ENCODE measurements at places on chromosomes 5 and 9.

- peak; percentile 98 for DNase-seq
Observed at GRCh38 chr5:2751592-2752021, at the start of gene IRX2. IRX2 (minus strand) TSS chr5:2751677; CDS start chr5:2751413, 264 bp downstream.

GRCh38 chr9:88759364-88759763 is 224.4 kb downstream of the NXNL2 start:
- DNase-seq = no peak

DNA sequence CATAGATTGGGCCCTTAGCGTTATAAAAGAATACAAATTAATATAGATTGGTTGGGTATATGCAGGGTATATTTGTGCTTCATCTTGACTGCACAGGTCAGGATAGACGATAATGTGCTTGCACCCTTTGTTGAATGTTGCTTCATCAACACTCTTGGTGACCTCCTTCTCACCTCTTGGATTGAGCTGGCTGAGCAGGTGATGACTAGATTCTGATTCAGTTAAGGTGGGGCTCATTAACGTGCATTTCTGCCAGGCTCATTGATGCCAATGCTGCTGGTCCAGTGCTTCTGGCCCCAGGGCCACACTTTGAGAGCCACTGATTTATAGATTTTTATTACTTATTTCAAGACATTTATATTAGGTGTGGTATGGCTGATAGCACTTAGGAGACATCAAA is 27.7 kb downstream of the PCSK5 start:
- DNase-seq = no peak

DNA sequence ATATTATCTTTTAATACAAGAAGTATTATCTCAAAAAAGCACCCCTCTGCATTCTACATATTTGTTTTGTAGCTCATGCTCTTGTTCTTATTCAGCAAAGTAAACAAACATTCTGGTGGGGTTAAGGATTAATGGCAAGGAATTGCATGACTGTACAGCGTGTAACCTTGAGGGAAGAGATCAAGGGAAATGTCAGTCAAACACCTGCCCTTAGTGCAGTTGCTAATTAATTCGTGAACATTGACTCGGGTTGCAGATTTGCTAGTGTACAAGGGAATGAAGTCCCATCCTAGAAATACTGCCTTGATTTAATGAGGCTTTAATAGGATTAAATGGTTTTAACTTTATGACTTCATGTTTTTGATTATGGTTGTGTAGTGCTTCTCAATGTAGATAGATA is 1758.1 kb downstream of the MAT2B start:
- DNase-seq = no peak

DNA sequence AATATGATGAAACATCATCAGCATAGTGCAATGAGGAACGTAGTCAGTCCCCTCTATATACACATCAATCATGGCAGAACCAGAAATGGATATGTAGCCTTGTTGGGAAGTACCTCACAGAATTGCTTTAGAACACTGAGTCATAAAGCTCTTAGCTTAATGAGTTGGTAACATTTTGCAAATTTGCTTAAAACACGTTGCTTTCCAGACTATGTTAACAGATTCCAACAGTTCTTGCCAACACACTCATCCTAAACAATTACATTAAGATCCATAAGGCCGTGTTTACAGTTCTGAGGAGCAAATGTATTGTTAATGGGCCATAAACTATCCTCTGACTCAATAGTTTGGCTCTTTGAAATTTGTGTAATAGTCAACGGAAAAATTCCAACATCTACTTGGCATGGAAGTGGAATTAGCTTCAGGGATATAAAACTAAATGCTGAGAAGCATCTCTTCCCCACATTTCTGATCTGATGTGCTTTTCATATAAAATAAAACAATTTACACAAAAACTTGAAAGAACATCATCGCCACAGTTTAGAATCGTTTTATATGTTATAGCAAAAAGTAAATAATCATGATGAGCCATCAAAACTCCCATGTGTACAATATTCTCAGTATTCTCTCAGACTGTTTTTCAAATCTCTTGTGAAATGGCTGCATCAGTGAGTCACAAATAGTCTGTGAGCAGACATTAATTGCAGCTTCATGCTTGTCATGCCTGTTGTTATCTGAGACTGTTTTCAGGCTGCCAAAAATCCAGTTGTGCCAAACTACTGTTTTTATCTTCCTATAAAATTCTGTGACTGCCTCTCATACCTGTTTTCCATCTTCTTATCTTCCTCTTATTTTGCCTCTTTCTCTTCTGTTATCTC is 291.9 kb downstream of the COX7C start:
- DNase-seq = no peak

DNA sequence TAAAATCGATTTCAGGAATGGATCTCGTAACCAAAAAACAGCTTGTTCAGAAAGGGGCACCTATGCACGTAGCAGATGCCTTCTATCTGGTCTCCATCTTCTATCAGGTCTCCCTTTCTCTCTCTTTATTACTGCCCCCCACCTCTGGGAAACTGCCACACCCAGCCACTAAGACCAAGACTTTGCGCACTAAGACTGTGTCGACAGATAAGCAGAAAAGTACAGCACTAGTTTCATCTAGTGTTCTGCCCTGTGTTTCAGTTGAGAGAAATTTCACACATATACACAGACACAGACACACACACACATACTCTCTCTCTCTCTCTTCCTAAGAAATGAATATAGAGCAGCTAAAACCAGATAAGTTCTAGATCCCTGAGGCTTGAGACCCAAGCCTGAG is 210.1 kb upstream of the MAP3K1 start:
- DNase-seq = no peak

- DNase-seq = no peak
Observed at GRCh38 chr5:36360307-36360706, 58.6 kb upstream of the RANBP3L start.

DNA sequence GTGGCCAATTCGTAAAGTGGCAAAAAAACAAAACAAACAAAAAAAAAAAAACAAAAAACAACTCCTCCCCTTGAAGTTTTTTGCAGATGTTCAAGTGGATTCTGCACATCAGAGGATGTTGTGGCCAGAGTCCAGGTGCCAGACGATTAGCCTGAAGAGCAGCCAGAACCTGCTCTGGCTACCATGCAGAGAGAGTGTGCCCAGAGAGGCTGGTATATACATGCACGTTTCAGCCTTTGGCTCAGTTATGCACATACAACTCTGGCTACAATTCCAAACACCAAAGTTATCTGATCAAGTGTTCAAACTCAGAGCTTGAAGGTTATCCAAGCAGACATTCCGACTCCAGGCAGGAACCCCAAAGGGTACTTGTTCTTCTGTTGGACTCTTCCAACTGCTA is 34.7 kb downstream of the GGTA1 start:
- DNase-seq = no peak

DNA sequence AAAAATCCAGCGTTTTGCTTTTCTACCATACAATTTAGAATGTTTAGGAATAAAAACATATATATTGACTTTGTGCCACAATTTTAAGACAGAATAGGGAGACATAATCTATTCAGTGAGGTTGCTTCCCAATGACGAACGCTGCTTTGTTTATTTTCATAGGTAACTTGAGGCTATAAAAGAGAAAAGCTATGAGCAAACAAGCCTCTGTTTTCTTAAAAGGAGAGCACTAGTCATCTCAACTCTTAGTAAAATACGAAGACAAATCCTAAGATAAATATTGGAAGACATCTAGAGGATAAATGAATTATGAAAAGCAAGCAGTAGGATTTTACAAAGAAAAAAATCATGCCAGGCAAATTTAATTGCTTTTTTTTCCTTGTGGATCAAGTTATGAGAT is 363.6 kb downstream of the ANXA1 start:
- DNase-seq = peak; percentile 11

- DNase-seq = no peak
Observed at GRCh38 chr5:177448244-177448950, 1.8 kb downstream of the PRR7 start.

DNA sequence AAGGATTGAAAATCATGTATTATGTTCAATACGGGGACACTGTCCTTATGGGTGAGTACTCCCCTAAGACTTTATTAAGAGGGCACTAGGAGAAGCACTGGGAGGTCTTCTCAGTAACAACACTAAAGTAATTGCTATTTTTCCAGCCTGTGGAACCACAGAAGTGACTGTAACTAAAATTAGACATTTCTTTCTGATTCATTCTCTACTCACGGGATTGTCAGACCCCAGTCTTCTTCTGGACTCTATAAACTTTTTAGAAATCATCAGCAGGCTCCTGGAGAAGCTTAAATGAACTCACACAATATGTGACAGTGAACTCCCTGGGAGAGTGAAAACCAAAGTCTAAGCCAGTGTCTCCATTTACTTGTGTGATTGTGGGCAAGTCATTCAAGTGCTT is 14.5 kb downstream of the TLR4 start:
- no peak for DNase-seq

GRCh38 chr9:107929443-107929842 is 439.9 kb upstream of the KLF4 start:
- no peak for DNase-seq

DNA sequence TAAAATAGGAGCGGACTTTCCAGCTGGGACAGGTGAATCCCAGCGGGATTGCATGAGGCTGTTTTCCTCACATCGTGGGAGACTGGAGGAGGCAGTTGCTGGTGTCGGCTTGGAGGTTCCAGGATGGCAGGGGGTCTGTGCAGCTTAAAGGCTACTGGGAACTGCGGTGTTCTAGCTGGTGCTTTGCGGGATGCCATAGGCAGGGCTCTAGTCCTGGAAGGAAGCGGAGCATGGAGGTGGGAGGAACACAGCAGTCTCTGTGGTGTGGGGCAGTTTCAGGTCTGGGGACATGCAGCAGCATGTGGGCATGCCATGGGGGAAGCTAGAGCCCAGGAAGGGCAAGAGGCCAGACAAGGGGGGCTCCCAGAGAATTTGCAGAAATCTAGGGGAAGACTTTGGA is 141.5 kb downstream of the NSG2 start:
- no peak for DNase-seq

- DNase-seq = no peak
Observed at GRCh38 chr5:172807766-172808311, 26.2 kb upstream of the ERGIC1 start.

GRCh38 chr5:160628619-160628968 is 206.9 kb downstream of the PTTG1 start:
- no peak for DNase-seq

DNA sequence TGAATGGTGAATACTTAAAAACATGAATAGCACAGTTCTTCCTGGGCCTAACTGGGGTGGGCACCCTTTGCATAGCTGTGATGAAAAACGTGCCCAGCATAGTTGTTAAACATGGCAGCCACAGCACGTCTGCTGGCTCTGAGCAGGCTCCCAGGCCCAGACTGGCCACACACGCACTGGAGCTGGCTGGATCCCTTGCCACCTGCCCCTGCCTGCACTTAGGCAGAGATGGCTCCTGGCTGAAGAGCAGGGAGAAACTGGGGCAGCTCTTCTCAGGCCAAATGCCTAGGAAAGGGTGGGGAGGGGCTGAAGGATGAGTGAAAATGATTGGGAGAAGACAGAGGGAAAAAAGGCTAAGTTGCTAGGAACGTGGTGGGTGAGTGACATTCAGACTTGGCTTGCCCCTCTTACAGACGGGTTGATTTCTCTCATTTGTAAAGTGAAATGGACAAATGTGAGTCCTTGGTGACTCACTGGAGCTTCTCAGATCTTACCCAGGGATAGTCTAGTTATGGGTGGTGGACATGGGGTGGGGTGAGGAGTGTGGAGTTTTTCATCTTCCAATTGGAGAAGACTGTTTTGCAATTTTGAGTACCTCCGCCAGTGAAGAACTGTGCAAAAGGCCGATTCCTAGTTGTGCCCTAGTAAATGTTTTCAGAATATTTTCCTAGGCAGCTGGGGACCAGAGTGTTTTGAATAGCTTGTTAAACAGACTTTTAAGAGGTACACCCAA is 42.4 kb downstream of the TRIO start:
- DNase-seq = peak; percentile 47

GRCh38 chr5:1834721-1835429 is 33.7 kb downstream of the NDUFS6 start:
- DNase-seq = no peak

GRCh38 chr9:20303996-20304395 is 318.3 kb downstream of the MLLT3 start:
- DNase-seq = no peak

DNA sequence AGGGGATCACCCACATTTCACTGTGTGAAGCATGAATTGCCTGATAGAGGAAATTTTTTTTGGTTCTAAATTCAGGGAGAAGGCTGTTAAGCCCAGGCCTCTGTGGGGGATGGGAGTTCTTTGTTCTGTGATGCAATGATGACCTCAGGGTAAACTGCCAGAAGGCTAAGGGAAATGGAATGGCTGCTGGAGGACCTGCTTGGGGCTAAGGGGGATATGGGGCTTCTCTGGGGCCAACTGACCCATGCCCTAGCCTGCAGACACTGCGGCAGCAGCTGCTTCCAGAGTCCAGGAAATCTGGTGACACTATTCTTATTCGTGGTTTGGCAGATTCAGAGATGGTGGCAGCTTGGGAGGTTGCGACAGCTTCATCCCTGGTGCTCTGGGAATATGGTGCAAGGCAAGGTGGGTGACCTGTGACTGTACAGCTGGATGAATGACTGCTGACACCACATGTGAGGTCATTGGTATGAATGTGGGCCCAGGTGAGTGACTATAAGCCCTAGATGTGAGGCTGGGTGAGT is 30.3 kb downstream of the VCP start:
- no peak for DNase-seq

DNA sequence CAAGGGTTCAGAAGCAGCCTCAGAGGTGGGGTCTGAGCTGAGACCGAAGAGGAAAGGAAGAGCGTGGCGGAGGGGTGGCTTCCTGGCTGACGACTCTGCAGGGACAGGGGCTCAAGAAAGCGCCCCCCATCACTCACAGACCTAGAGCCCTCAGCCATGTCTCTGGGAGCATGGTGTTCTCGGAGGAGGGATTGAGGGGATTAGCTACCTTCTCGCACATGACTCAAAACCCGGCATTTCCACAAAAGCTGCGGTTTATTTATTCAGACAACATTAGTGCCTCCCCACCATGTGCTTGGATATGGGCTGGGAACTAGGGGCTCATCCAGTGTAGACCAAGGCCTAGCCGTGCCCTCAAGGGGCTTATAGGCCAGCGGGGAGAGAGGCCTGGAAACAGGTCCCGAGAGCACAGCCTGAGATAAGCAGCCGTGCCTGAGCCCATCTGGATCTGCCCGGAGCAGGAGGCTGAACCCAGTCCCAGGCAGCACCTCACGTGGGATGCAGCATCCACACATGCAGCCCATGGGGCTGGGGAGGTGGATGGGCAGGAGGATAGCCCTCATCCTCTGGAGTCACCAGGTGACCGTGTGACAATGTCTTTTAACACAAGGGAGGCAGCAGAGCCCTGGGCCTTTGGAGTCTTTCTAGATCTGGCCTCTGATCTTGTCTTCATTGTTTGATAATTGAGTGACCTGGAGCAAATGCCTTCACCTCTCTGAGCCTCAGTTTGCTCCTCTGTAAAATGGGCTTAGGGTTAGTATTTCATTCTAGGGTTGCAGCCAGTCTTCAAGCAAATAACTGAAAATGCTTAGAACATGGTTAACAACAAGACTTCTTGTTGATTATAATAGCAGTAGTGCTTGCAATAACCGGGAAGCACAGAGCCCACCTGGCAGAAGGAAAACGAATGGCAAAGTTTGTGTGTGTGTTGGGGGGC is 878 bp upstream of the HMCN2 start:
- no peak for DNase-seq
